ENCODE measurements at places on chromosomes 16 and 17.
A peak's percentile ranks its signal among the peaks of the same experiment; 100 is the strongest.

GRCh38 chr16:84502075-84502474 lies 2.4 kb downstream of the MEAK7 start:
- DNase-seq = no peak

GRCh38 chr17:81142301-81143199 lies 22.8 kb upstream of the PVALEF start:
- DNase-seq = peak; percentile 79

- DNase-seq = no peak
Measured at GRCh38 chr16:56645838-56646237, 5.8 kb upstream of the MT1B start.

DNA sequence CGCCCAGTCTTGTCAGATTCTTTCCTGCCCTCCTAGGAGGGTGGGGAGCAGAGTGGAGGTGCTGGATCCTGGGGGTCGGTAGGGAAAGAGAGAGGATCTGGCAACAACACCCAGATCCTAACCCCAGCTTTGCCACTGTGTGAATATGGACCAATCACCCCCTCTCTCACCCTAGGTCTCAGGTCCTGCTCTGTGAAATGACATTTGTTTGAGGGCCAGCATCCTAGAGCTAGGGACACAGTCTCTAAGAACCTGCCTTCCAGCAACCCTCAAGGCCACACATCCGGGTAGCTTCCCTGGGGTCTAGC lies 28.4 kb upstream of the MAP3K14 start:
- DNase-seq = no peak

GRCh38 chr17:51189628-51190027 lies 23.4 kb downstream of the NME2 start:
- DNase-seq = no peak

- DNase-seq = no peak
Measured at GRCh38 chr17:17201907-17202306, 4.2 kb downstream of the PLD6 start.

DNA sequence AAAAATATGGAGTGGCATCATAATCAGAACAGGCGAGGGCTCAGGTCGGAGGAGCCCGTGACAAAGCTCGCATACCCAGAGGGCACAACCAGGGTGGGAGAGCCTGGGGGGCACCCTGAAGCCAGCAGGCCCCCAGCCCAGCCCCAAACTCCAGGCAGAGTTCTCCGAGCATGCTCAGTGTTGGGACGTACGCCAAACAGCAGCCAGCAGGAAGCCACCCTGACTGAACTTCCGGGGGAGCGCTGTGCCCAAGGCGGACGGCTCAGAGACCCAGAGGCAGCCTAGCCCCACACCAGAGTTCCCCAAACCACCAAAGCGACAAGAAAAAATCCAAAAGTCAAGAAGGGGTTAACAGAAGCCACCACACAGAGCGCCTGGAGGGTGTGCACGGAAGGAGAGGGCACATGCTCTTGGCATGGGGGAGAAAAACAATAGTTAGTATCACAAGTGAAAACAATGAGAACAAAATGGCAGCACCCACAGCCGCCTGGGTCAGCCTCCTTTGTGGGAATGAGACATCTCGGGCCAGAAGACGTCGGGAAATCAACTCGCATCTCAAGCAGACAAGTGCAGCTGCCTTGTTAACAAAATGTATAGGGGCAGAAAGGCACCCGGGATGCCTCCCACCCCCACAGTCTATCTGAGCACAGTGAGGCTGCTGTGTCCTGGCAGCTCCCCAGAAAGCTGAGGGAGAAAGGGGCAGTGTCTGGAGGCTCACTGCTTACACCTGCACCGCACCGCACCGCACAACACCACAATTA lies 11.9 kb downstream of the EXOC7 start:
- DNase-seq = no peak

GRCh38 chr16:31382485-31383161 lies 10.5 kb upstream of the ITGAD start:
- DNase-seq = peak; percentile 73

- no peak for DNase-seq
Measured at GRCh38 chr16:13435873-13436474, 484.0 kb upstream of the ERCC4 start.

- DNase-seq = no peak
Measured at GRCh38 chr17:27049104-27049784, 244.7 kb upstream of the WSB1 start.

- DNase-seq = no peak
Measured at GRCh38 chr16:63337264-63337663, 1301.0 kb upstream of the CDH8 start.

GRCh38 chr17:35373534-35373983 lies at the start of gene SLFN11:
SLFN11 (minus strand) TSS chr17:35373621; CDS start chr17:35363807, 9,814 bp downstream.
- peak; percentile 25 for DNase-seq
